Lower leg skin (tissue), 4 donors: ENCODE measurements at places on chromosomes 5 and 9. TPM values are rescaled to one million over a fixed set of nuclear protein-coding genes. Genes with fewer than 3 reads are reported as not detected.
A peak's percentile ranks its signal among the peaks of the same experiment; 100 is the strongest.

GRCh38 chr5:123007182-123007581, 29.3 kb downstream of the PPIC start:
- DNase-seq, result no peak

Gene CER1
- total RNA-seq, result not detected

Gene CYSTM1
- total RNA-seq, result 31.6 TPM

DNA sequence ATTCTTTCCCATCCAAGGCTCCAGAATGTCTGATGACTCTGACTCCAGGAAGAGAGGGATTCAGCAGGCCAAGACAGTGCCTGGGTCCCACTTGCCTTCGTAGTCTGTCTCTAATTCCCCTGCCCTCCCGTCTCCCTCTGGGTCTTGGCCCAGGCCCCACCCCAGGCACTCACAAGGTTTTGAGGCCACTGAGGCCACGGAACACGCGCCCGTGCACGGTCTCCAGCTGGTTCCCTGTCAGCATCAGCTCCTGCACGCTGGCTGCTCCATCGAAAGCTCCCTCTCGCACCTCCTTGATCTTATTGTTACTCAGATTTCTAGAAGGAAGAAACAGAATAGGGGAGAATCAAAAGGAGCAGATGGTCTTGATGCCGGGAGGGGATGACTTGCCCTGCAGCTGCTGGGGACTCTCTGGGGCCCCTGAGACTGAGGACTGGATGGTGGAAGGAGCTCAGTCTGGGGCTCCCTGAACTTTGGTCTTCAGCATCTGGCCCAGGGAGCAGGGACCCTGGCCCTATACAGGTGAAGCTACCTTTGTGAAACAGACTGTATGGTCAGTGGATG, 174.6 kb upstream of the PANK3 start:
- DNase-seq, result no peak

DNA sequence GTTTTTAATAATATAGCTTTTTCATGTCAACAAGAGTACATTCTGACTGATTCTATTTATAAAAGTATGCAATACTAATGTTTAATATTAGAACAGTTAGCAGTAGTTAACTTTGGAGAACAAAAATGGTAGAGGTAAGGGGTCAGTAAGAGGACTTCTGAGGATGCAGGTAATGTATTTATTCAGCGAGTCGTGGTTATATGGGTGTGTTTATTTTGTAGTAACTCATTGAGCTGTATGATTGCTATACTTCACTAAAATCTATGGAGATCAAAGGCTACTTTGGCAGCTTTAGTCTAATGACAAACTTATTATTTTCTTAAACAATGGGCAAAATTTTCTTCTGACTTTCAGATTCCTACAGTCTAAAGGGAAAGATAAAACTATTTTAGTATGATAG, 146.5 kb downstream of the COMMD10 start:
- DNase-seq, result no peak

Gene WHRN
- total RNA-seq, result 10.9 TPM

DNA sequence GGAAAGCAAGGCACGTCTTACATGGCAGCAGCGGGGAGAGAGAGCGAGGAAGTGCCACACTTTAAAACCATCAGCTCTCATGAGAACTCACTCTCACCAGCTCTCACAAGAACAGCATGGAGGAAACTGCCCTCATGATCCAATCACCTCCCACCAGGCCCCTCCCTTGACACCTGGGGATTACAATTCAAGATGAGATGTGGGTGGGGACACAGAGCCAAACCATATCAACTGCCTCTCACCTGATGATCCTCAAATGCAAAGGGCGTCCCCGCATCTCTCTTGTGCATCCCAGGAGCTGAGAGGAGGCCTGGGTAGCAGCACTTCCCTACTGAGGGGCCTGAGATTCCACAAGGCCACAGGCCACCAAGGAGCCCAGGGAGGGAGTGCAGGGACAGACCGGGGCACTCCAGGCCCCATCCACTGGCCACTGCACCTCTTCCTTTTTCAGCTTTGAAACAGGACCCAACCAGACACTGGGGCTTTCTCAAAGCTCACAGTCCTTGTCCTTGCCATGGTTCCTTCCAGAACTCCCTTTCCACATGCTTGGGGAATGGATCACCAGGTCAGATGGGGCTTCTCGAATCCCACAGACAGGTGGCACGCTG, 54.5 kb upstream of the IL17B start:
- no peak for DNase-seq

DNA sequence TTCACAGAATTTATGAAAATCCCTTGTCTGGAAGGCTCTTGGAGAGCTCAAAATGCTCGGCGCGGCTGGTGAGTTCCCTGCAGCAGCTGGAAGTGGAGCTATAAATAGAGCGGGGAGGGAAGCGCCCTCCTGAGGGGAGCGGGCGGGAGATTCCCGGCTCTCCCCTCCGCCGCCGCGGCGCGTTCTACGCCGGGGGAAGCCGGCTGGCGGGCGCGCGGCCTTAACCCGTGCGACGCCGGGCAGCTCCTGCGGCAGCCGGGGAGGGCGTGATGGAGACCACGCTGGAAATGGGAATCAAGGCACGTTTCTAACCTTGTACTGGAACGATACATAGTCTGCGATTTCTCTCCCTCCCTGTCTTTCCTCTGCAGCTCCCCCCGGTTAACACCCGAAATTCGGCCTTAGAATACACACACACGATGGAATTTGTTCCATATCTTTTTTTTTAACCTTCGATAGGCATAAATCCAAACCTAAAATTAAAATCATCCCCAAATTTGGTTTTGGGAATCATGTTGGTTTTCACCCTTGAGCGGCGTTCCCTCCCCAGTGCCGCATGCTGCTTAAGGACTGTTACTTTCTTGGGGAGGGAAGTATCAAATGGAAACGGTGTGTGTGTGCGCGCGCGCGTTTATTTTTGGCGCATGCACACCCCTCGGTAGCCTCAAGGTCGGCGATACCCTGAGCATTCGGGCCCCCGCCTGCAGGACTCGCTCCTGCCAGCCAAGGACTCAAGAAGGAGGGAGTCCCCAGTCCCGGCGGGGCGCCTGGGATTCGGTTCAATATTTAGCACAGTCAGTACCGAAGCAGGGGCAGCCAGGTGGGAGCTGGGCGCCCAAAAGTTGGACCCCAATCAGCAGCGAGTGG, 306.3 kb upstream of the KCNN2 start:
- no peak for DNase-seq

- no peak for DNase-seq
Observed at GRCh38 chr9:82549174-82549821, 513.6 kb downstream of the RASEF start.

DNA sequence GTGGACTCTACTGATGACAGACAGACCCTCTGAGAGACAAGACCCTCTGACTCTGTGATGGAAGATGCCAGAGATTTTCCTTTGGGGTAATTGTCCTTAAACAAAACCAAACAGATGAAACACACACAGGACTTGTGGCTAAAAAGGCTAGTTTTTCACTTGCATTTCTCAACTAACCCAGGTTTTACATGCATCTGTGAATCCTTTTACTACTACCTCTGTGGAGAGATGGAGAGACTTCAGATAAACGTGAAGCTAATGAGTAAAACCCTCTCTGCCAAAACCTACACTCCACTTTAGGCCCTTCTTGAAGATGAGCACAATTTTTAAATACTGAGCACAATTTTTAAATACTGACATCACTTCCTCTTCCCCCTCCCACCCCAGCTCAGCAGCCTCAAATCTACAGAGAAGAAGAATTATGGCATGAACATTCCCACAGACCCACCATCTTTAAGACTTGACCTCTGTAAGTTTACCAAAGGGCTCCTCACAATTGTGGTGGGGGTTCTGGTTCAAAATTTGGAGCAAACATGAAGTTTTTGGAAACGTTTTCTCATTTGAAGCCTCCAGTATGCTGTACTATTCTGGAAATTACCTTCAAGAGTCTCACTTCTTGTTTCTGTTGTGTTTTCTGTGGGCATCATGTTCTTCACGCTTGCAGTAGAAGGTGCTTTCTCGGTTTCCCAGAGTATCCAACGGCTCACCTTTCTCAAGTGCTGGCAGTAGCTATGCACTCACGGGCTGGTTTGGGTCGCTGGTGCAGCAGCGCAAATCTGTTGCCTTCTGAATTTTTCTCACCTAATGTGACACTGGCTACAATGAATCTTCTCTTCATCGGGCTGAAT, 42.7 kb downstream of the ACER2 start:
- peak; percentile 25 for DNase-seq

DNA sequence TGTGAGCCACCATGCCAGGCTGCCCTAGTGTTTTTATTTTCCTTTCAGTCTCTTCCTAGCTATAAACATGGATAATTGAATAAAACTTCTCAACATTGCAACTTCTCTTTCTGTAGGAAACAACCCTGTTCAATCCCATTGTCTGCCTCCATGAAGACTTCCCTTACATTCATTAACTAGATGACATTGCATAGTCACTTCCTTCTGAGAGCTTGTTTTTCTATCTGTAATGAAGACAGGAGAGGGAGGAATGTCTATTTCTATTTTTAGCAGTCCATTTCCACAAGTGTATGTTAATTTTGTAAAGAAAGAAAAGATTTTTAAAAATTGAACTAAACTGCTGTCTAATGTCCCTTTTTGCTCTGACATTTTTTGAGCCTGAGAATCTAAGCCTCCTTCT, 55.6 kb upstream of the MELK start:
- DNase-seq, result no peak

DNA sequence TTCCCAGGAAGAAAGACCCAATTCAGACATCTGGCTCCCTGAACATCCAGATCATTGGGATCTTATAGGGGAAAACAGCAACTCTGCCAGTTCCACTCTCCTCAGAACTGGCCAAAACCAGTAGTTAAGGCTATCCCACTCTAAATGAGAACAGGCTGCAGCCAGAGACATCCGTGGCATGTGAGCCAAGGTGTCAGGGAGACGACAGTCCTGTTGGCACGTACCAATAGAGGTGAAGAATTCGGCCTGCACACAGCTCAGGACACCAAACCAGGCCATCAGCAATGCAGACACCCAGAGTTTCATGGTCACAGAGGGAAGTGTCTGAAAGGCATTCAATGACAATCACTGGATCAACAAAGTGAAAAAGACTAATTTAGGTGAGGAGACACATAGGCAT, 9.3 kb downstream of the P4HA2 start:
- DNase-seq, result no peak

- DNase-seq, result peak; percentile 74
Observed at GRCh38 chr5:141870871-141871270, 7.3 kb downstream of the PCDH1 start.

Gene RXRA
- 143 TPM for total RNA-seq

DNA sequence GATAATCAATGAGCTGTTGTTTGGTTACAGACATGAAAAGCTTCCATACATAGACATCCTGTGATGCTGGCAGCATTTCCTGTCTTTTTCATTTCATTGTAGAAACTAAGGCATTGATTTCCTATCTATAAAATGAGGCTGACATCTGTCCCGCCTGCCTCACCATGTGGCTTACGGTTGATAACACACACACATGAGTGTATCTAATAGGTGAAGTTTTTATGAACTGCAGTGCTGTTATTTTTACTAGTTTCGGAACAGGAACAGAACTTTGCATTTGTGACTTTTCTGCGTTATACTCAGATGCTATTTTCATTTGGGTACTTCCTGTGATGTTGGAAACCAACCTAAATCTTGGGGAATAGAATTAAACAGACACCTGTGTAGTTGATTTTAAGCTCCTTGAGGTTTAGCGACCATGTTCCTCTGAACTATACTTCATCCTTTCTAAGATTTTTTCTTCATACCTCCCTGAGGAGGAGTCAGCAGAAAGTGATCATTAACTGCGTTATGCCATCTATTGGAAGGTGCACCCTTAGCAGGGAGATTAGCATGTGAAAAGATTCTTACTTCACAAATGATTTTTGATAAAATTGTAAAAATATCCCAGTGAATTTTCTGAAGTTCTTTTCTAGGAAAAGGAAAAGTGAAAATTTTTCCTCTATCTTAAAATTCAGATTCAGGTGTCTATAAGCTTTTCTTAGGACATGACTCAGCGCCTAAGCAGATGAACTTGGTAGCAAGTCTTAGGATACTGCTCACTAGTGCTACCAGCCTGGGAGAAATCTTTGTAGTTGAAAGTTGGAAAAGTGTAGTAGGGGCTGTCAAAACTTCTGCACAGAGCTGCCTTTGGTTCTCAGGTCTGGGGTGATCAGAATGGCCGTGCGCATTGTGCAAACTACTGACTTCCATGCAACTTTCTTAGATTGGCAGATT, 134.5 kb downstream of the TRIO start:
- DNase-seq, result no peak

Gene TICAM2
- not detected for total RNA-seq

Gene ECSCR
- total RNA-seq, result 7.9 TPM

DNA sequence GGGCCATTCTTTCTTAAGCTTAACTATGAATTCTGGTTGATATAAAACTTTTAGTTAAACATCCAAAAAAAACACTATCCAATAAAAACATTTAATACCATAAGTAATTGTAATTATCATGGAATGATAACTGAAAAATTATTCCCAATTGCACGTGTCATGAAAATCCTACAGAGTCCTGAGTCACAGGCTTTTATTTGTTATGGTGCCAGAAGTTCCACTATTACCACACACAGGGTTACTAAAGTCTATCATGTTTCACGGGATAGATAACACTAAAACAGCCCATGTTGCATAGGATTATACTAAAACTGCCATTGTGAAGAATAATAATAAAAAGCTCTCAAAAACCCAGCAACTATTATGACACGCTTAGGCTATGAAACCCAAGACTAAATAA, 1381.8 kb downstream of the EFNA5 start:
- DNase-seq, result no peak

GRCh38 chr5:133885566-133885965, 82.9 kb downstream of the C5orf15 start:
- DNase-seq, result no peak

Gene CTSV
- 49.1 TPM for total RNA-seq

DNA sequence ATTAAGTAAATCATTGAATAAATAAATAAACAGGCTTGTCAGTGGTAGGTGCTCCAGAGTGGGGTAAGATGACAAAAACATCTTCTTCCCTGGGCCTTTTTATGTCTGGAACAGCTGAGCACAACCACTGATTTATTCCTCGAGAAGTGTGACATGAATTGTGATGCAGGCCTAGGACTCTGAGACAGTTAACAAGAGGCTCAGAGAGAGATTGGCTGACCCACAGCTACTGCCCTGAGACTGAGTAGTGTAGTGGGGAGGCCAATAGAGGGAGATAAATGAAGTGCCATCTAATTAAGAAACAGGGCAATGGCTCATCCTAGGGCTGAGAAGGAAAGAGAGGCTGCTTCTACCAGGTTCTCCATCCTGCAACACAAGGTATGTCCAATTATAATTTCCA, 369.3 kb upstream of the TRPC7 start:
- DNase-seq, result no peak

Gene CCL27
- total RNA-seq, result 301 TPM

Gene INSL4
- not detected for total RNA-seq
